ENCODE measurements at places on chromosomes 11 and 22.
A peak's percentile ranks its signal among the peaks of the same experiment; 100 is the strongest.

- peak; percentile 48 for DNase-seq
These were observed 1.6 kb downstream of the MCAM start for GRCh38 chr11:119315131-119316015.

GRCh38 chr11:69867076-69868005 is 48.1 kb upstream of the FGF3 start:
- DNase-seq, result no peak

DNA sequence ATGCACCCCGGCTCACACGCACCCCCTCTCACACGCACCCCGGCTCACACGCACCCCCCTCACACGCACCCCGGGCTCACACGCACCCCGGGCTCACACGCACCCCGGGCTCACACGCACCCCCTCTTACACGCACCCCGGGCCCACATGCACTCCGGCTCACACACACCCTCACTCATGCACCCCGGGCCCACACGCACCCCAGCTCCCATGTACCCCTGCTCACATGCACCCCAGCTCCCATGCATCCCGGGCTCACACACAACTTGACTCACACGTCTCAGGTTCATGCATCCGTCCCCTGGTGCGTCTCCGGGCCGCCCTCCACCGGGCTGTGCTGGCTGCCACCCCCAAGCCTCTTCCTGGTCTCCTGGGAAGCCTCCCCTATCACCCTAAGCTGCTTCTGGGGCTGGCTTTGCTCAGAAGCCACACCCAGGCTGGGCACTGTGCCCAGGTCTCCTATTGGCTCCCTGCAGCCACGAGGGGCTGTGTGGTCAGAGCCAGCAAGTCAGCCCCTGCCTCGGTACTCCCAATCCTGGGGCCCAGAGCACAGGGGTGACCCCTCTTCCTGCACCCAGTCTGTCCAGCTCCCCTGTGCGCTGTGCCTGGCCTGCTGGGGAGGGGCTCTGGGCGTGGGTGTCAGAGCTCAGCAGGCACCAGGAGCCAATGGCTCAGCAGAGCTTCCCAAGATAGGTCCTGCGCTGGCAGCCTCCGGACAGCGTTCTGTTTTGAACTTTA is 16.9 kb downstream of the TSPAN4 start:
- DNase-seq, result no peak

DNA sequence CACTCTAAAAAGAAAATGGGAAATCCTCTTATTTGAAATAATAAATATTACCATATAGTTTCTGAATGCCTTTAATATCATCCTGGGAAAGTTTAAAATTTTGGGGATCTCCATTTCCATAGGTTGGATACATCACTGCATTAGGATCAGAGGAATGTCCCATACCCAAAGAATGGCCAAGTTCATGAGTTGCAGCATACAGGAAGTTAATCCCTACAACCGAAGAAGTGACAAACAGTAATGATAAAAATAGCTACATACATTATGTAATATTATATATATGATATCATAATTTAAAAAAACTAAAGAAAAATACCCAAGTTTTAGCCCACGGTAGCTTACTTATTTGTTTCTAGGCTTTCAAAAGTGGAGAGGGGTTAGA is 7.4 kb downstream of the MMP7 start:
- no peak for DNase-seq

GRCh38 chr22:33083212-33083611 is 25.0 kb upstream of the SYN3 start:
- no peak for DNase-seq

DNA sequence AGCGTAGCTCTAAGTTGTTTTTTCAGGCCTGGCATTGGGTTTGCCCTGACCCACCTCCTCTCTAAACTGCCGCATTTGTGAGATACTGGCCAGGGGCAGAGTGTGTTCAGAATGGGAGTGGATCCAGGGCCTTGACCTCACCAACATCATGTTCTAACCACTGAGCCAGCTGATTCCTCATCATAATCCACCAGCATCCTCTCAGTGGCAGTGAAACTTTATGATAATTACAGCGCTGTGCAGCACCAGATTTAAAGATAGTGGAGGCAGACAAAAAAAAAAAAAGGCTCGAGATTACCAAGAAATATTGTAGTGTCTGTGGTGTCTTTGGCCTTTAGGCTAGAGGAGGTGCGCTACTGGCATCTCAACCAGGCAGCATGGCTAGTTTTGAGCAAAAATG is 53.0 kb downstream of the KREMEN1 start:
- DNase-seq, result no peak

DNA sequence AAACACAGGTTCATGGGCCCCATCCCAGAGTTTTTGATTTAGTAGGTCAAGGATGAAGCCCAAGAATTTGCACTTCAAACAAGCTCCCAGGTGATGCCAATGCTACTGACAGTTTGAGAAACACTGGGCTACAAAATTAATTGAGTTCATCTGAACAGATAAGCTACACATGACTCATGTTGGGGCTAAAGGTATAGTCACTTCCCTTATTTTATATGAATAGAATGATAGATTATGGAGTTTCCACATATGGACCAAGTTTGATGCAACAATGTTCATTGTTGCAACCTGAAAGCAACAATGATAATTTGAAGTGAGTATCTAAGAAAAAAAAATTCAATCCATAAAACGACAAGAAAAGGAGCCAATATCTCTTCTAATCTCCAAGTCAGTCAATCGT is 54.9 kb downstream of the SOX6 start:
- DNase-seq, result no peak

DNA sequence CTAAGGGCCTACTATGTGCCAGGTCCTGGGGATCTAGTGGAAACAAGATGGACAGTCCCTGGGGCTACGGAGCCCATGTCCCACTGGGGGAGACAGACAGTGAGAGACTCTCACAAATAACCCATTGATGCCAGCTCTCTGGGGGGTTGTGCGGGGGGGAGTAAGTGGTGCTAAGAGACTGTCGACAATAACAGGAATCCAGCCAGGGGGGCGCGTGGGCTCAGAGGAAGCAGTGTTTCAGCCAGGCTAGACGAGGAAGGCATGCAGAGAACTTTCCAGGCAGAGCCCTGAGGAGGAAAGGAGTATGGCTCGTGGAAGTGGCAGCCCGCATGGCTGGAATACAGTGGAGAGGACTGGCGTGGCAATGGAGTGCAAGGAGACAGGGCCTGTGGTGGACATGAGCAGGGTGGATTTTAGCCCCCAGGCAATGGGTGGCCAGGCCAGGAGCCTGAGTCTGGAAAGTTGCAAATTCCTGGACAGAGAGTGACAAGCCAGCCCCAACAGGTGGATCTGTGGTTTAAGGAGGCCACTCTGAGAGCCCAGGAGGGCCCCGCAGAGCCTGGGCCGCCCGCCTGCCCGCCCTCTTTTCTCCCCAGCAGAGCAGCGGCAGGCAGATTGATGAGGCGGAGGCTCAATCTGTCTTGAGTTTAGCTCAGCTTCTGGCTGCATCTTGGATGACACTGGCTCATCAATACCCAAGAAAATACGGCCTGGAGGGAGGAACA is 40.0 kb upstream of the TCF20 start:
- DNase-seq, result no peak
